Kidney capillary endothelial cell (primary cell): ENCODE measurements at places on chromosomes 12 and 14.
A peak's percentile ranks its signal among the peaks of the same experiment; 100 is the strongest.

DNA sequence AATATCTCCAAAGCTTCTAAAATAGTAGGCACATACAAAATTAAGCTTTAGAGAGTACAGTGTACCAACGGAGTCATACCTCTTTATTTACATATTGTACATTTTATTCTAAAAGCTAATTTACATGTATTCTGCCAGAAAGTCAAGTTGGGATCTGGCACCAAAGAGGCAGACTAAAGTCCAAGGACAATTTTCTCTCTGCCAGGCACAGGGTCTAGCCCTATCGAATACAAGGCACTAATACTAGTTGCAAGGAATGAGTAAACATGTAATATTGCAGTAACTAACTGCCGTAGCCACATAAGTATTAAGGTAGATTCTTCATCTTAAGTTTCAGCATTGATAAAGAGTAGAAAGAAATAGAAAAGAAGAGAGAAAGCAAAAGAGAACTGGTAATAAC is 93.9 kb downstream of the RPS6KA5 start:
- no peak for DNase-seq

GRCh38 chr14:92414690-92415445 is 91.9 kb downstream of the SLC24A4 start:
- no peak for DNase-seq

DNA sequence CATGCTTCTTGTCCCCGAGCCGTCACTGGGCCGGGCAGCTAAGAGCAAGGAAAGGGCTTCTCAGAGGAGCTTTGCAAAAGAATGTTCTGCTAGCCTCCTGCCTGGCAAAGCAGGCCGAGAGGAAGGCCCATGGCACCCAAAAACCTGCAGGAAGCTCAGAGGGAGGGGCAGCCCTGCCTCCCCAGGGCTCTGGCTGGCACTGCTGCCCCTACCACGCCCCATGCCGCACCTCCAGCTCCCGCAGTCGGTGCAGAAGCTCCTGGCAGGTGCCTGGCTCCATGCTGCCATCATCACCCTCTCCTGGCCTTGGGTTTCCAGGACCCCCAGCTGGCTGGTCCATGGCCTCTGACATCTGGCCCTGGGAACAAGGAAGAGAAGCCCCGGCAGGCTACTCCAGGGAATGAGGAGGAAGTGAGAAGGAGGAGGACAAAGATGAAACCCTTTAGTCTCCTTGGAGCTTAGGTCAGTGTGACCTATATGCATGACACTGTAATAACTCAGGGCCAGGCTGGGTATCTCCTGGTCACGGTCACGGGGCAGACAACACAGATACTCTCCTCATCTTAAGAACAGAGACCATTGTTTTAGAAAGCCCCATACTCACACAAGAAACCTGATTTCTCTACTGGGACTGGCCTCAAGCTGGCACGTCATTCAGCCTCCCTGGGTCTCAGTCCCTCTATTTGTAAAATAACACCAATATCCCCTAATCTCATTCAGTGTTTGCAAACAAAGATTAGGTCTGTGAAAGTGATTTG is 24.3 kb downstream of the NCKAP5L start:
- DNase-seq = no peak

DNA sequence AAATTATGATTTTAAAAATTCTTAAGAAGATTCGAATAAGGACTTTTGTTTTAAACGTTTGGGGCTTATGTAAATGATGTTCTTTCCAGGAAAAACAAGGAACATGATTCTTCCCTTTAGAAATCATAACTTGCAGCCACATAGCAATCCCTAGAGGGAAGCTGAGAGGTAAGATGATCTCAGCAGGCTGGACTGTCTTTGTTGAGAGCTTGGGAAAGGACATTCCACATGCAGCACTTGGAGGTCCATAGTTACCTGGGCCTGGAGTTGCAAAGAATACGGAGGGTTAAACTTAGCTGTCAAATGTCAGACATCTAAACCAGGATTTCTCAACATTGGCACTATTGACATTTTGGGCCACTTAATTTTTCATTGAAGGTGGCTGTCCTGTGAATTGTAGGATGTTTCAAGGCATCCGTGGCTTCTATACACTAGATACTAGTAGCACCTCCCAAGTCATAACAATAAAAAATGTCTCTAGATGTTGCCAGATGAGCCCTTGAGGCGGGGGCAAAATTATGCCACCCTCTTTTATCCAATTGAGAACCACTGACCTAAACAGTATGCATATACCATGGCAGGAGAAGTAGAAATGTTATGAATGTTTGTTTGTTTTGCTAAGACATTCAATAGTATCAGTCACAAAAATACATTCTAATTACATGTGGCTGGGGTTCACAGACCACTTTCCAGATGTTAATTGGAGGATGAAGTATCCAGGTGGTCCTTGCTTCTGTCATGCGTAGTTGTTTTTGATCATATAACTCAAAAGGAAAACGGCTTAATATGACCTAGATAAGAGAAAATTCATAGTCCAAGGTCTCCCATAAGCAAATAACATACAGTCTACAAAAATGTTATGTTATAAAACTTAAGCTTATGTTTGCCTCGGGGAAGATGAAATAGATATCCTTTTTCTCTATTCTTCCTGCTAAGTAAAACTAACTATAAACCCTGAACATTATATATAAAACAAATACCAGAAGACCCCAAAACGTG is 30.5 kb downstream of the TTC6 start:
- DNase-seq = no peak

DNA sequence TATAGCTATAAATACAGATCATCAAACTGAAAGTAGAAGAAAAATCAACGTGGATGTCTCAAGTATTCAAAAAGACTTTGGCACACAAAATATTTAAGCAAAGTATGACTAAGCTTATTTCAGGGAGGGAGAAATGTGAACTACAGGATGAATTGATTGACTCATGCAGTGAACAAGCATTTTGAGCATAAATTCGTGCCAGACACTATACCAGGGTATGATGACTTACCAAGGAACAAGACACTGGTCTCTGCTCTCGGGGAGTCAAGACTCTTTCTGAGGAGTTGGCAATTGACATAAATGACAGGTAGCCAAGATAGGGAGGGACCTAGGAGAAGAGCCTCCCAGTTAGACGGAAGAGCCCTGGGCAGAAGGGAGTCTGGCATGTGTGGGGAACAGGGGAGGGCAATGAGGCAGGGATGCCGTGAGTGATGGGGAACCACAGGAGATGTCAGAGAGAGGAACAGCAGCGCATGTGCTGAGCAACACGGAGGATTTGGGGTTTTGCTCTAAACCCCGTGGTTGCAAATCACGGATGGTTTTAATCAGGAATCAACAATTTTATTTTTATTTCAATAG is 115.2 kb downstream of the TMEM132D start:
- DNase-seq = no peak

GRCh38 chr12:104519190-104520019 is 62.7 kb downstream of the CHST11 start:
- DNase-seq = no peak

GRCh38 chr12:96502477-96502876 is 13.1 kb downstream of the CFAP54 start:
- DNase-seq = no peak

- no peak for DNase-seq
Observed at GRCh38 chr12:132124766-132125425, 19.2 kb downstream of the DDX51 start.

DNA sequence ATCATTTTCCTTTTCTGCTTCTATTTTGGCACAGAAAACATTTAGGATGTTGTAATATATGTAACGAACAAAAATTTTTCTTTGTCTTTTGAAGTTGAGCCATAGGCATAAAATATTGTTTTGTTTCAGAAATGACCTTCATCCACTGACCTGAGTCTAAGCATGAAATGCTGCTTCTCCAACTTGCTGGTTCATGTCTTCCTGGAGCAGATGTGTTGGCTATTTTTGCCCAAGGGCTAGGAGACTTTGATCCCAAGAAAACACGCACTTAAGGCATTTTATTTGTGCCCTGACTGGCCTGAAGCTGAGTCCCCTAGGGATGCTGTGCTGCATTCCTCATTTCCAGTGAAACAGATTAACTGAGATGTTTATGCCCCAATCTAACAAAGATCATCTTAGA is 27.2 kb upstream of the ALG10B start:
- no peak for DNase-seq

- DNase-seq = peak; percentile 78
Observed at GRCh38 chr12:50220363-50220995, 53.3 kb upstream of the CERS5 start.

DNA sequence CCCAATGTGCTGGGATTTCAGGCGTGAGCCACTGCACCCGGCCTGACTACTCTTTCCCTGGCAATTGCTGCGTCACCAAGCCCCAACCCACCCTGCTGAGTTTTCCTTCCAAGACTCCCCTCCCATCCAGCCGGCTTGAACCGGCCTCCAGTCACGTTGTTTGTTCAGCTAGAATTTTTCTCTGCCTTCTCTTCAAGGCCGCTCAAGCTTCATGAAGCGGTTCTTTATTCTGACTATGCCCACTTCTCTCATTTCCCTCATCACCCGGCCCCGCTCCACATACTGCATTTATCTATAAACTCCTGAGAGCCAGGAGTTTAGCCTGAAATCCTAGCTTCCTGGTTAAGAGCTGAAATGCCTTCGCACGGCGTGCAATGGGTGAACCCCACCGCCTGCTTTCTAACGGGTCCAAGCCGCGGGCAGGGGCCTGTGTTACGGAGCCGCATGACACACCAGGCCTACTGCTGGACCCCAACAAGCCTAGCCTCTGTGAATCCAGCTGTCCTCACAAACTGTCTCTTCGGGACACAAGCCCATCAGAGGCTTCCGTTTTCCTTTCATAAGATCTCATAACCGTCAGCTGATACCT is 999 bp upstream of the DCAF4 start:
- DNase-seq = no peak

DNA sequence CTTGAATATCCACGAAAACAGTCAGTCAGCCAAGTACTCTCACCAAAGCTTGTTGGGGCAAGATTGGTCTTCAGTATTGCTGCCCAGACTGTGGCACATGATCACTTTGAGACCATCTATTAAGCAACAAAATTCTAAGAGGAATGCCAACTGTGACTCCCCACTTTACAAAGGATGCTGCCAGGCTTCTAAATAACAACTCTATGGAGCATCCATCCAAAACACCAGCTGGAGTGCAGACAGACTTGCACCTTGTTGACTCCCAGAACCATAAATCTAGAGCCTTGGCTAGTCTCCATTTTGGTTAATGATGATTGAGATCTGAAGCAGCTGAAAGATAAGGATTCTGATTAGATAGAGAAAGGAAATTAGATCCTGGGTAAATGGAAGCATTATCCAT is 132.8 kb downstream of the DIO2 start:
- DNase-seq = no peak

- DNase-seq = no peak
Observed at GRCh38 chr12:22518060-22518719, 26.2 kb downstream of the C2CD5 start.

GRCh38 chr14:96754845-96755184 is 42.4 kb upstream of the VRK1 start:
- DNase-seq = no peak

DNA sequence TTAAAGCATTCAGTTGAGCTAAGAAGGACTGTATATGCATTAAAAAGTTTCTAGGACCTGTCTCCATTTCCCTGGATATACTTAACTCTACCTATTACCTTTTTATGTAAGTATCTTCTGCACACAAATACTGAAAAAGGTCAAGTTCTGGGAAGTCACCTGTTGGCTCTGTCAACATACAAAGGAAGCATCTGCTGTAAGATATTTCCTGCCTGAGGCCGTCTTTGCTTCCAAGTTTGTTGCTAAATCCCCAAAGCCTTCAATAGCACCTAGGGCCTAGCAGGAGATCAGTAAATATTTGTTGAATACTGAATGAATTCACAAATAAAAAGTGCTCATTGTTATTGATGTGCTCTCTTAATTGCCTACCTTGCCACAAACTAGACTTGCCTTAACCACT is 188.4 kb downstream of the DUSP6 start:
- DNase-seq = peak; percentile 52

DNA sequence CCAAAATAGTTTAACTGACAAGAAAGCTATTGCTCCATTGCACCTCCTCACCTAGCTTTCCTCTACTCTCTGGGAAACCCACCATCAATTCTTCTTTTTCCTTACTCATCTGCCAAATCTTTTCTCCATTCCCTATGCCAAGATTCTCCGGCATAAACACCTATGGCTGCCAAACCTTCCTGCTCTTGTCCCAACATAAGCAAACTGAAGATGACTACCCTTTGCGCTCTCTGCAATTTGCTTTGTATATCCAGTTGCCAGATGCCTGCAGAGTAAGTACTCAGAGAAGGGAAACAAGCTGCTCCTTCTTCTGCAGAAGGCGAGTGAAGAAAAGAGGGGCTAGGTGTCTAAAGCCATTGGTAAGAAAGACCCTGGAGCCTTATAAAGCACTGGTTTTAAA is 11.5 kb downstream of the PTGER2 start:
- no peak for DNase-seq

- DNase-seq = peak; percentile 58
Observed at GRCh38 chr12:38328306-38328895, 11.8 kb downstream of the ALG10B start.
